ENCODE measurements at places on chromosomes 1 and 21.

DNA sequence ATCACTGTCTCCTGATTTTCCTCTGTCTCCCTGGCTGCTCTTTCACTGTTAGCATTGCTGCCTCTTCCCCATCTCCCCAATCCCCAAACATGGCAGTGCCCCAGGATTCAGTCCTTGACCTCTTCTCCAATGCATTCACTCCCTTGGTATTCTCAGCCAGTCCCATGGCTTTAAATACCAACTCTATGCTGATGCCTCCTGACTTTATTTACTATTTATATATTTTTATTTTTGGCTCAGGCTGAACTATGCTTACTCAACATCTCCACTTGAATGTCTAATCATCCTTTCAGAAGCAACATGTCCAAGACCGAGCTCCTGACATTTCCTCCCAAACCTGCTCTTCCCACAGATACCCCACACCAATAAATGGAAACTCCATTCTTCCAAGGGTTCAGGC is 26.3 kb downstream of the NMNAT2 start:
- DNase-seq = no peak

GRCh38 chr1:214650664-214651063 is 47.7 kb downstream of the CENPF start:
- DNase-seq = no peak

- DNase-seq = no peak
Measured at GRCh38 chr21:14876524-14876840, 188.3 kb downstream of the NRIP1 start.

DNA sequence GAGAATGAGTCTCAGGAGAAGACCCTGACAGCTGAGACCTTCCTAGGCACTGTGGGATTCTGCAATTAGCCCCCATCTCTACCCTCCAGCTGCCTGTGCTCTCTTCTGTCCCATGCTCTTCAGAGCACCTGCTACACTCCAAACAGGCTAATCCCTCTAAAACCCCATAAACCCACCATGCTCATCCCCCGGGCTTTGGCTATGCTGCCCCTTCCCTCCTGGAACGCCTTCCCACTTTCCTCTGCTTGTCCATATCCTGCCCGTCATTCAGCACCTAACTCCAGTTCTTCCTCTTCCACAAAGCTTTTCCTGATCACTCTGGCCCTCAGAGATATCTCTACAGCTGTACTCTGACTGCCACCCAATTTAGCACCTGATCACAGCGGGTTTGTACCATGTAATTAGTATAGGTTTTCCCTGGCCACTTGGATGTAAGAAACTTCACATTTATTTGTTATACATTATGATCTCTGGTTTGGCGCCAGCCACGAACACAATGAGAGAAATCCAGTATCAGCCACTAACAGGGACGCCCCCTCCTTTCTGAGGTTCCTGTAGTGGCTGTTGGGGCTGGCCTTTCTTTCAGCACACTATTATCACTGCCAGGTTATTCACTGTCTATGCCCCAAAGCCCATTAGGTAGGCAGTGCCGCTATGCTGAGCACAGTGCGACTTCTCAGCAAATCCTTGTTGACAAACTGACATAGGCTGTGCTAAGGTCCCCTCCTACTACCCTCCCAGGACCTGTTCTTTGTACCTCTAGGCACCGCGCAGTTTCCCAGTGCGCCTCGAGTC is 45.1 kb downstream of the CDC7 start:
- DNase-seq = no peak

- no peak for DNase-seq
Measured at GRCh38 chr1:101739826-101740330, 256.8 kb downstream of the OLFM3 start.

- DNase-seq = no peak
Measured at GRCh38 chr1:172238965-172239364, 181.5 kb upstream of the C1orf105 start.

- DNase-seq = no peak
Measured at GRCh38 chr1:211013346-211014240, 120.4 kb downstream of the KCNH1 start.

GRCh38 chr1:244010703-244011123 is 40.4 kb upstream of the ZBTB18 start:
- peak; percentile 50 for DNase-seq

GRCh38 chr1:235864469-235864868 is 2.2 kb downstream of the LYST start:
- DNase-seq = no peak

DNA sequence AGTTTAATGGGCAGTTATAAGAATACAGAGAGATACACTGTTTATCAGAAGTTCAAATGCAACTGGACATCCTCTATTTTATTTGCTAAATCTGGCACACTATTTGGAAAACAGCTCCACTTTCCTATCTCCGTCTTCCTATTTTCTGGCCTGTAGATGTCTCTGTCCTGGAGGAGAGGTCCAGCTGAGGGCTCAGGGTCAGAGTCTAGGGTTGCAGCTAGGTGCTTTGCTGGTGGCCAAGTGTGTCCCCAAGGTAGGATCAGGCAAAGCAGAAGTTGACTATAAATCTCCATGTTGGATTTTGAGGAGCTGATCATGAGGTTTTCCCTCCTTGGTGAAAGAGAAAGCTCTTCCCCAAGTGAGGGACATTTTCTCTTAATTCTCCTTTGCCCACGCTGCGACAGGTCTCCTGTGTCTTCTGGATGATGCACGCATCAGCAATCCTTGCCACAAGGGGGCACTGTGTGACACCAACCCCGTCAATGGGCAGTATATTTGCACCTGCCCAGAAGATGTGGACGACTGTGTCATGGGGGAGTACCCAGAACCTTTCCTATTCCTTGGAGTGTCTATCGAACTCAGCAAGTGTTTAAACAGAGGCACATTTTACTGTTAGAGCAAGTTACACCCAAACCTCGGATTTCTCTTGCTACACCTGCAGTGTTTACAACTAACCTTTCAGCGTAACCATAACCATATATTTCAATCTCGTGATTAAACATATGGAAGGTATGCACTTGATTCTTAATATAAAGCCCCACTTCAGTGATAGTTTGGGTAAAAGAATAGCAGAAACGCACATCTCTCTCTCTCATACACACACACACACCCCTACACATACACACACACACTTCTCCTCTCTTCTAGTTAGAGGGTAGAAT is 10.2 kb downstream of the ADAM30 start:
- peak; percentile 48 for DNase-seq

- peak; percentile 19 for DNase-seq
Measured at GRCh38 chr1:154726443-154726842, 118.5 kb upstream of the ADAR start.

DNA sequence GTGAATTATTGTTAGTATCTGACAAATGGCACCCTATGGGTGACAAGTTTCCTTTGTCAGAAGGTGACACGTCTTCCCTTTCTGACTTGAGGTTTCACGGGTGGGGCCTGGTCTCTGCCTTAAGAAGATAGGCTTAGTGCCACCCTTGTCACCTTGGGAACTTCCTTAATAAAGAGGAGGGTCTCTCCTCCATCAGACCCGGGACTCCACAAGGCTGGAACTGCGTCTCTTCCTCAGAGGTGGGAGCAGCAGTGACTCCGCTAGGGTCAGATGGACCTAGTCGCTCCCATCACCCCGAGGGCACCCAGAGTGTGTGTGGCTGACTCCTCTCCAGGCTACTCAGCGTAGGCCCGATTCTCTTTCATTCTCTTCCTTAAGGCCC is 774 bp upstream of the WDTC1 start:
- DNase-seq = no peak

DNA sequence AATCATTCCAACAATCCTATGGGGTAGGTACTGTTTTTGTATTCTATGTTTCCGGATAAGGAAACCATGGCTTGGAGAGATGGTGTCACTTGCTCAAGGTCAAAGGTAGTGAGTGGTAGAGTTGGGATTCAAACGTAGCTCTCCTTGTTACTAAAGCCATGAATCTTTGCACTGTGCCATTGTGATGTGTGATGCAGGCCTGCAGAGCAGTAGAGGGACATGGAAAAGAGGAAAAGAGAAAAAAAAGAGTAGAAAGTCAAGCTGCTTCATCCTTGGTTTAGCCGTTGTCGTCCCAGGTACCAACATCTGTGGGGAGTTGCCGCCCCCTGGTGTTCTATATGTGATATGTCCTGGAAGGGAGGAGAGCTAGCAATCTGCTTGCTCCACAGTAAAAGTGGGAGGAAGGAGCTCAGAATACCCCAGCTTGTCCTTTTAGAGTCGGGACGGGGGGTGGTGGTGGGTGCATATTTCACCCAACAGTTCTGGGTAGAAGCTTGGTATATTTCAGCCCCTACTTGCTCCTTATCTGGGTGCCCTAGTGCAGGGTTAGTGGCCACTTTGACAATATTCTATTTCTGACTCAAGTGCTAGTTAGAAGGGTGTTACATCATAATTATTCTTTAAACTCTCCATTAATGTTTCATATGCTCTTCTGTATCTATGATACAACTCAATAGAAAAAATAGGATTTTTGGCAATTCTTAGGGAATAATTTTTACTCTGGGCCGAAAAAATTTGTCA is 98.4 kb downstream of the EBNA1BP2 start:
- peak; percentile 82 for DNase-seq

DNA sequence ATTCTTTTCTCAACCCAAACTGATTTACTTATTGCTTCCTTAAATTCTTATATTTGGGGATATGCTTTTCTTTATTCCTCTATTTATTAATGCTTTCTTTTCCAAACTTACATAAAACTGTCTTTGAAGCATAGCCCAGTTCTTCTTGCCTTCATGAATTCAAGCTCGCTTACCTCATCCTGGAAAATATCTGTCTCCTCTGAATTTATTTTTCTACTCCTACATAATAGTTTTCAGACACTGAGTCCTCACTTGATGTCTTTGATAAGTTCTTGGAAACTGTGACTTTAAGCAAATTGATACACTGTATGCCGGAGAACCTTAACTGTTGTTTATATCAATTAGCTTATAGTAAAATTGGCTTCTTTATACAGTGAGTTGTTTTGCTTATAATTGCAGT is 93.8 kb downstream of the ZFYVE9 start:
- DNase-seq = no peak

- DNase-seq = no peak
Measured at GRCh38 chr1:100499194-100499811, 38.6 kb upstream of the GPR88 start.

GRCh38 chr1:40848530-40849189 is 13.5 kb downstream of the CITED4 start:
- DNase-seq = peak; percentile 71

DNA sequence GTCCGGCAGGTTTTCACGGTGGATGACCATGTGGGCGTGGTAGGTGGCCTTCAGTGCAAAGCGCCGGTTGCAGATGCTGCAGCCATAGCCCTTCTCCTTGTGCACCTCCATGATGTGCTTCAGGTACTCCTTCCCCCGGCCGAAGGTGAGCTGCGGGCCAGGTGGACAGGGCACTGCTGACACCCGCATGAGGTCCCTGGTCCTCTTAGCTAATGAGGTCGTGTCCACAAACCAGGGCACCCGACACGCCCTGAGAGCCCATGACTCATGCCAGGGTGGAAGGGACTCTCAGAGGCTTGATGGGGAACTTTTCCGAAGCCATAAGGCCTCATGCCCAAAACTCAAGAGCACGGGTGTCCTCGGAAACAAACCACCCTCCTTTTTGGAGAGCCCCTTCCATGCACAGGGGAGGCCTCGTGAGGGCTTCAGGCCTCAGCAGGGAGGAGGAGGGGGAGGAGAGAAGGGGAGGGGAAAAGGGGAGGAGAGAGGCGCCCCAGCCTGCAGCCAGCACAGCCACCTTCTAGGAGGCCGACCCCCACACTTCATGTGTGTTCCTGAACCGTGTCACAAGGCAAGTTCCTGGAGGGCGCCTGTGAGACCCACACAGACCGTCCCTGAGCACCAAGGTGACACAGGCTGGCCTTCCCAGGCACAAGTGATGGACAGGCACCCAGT is 54.4 kb upstream of the RIPK4 start:
- no peak for DNase-seq

- DNase-seq = no peak
Measured at GRCh38 chr1:25522031-25522655, 21.3 kb upstream of the LDLRAP1 start.

GRCh38 chr1:182229451-182229850 is 162.1 kb downstream of the GLUL start:
- no peak for DNase-seq

DNA sequence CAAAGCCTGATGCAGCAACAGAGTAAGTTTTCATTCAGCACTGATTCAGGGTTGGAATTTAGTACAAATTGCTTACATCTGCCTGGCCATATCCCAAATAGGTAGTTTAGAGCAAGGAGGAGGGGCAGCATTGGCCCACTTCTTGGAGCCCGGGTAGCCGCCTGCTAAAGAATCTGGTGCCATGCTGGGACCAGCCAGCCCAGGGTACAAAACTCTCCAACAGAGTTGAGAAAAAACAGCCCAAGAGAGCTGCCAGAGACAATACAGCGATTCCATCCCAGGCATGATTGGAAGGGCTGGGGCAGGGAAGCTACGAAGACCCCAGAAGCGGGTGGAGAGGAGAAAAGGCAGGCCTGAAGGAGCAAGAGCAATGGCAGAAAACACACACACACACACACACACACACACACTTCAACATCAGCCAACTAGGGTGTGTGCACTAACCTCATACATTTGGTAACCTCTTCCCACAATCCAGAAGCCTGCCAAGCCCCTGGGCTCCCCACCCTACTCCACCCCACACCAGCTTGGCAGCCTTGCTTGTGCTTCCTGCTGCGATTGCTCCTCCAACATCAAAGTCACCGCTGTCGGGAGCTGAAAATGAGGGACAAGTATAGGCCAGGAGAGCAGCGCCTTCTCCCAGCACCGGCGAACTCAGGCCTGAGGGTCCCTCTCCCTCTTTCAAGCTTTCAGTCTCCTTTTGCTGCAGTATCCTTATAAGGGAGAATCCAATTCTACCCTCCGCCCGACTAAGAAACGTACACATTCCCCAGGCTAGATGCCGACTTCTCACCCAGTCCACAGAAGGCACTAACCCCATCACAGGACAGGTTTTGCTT is 1.2 kb downstream of the PIK3C2B start:
- DNase-seq = no peak

GRCh38 chr1:244730153-244730933 is 77.4 kb downstream of the DESI2 start:
- peak; percentile 28 for DNase-seq

DNA sequence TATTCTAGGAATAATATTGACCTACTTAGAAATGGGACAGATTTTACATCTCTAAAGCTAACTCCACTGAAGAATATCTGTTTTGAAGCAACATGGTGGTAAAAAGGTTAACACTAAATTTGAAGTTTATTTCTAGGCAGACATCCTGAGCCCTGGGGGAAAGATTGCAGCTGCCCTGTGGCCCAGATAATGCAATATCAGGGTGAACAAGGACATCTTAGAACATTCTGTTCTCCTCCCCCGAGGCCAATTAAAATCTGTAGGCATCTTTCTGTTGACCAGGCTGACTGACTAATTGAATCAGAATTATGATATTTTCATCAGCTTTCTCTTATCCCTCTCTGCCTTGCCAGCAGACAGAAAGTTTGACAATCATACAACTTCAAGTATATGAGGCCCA is 149.8 kb upstream of the DUSP10 start:
- no peak for DNase-seq

Data from suppressor macrophage treated with lipopolysaccharide for 4 hours (primary cell).